ENCODE measurements at places on chromosomes 16 and 17. TPM values are rescaled to one million over a fixed set of nuclear protein-coding genes. Genes with fewer than 3 reads are reported as not detected.

KCNH4 gene
- 0.11 TPM for total RNA-seq

GRCh38 chr16:46883353-46883689 is 841 bp upstream of the GPT2 start:
- DNase-seq = no peak

RSAD1 gene
- total RNA-seq = 35.5 TPM

ITGAD gene
- total RNA-seq = not detected

SSTR5 gene
- total RNA-seq = 0.24 TPM

GRCh38 chr17:10061111-10061845 is 137.1 kb downstream of the GAS7 start:
- DNase-seq = no peak

- no peak for DNase-seq
These were observed 4.7 kb downstream of the BMERB1 start for GRCh38 chr16:15439102-15439501.

CA10 gene
- not detected for total RNA-seq

C1QTNF1 gene
- 4.0 TPM for total RNA-seq

NOD2 gene
- 0.58 TPM for total RNA-seq

HBM gene
- total RNA-seq = not detected

GRCh38 chr16:4152267-4152666 is 36.0 kb upstream of the ADCY9 start:
- DNase-seq = no peak

- DNase-seq = no peak
These were observed 12.0 kb downstream of the LITAFD start for GRCh38 chr16:8893976-8894690.

Measured in endothelial cell of umbilical vein (primary cell).